Thyroid gland (tissue), 4 donors: ENCODE measurements at places on chromosomes 2 and 18. TPM values are rescaled to one million over a fixed set of nuclear protein-coding genes. Genes with fewer than 3 reads are reported as not detected.

- no peaks in the 10 kb centered on the region for H3K27me3 ChIP-seq
- H3K4me3 ChIP-seq: no peak overlapping the region
- no peak for DNase-seq
- H3K4me1 ChIP-seq: no peaks in the 10 kb centered on the region
- H3K27ac ChIP-seq: no peak overlapping the region
- no peaks in the 10 kb centered on the region for H3K36me3 ChIP-seq
Measured at GRCh38 chr2:220188031-220188430, 560.6 kb downstream of the SLC4A3 start.

DNA sequence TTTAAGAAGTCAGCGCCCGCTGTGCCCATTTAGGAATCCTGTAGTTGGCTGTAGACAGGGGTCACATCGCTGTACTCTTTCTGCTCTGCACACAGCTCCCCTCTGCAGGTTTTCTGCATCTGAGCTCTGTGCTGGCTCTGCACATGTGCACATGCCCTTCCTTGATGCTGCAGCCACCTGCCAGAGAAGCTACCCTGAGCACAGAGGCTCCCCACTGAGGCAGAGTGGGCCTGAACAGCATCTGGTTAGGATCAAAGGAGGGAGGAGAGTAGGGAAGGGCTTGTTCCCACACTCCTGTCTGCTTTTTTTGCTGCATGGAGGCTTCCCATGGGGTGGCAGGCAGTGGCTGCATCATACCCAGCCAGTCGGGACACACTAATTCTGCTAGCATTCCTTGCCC is 238.9 kb downstream of the FHOD3 start:
- H3K27ac ChIP-seq: no peak overlapping the region
- H3K4me1 ChIP-seq: no peaks in the 10 kb centered on the region
- H3K4me3 ChIP-seq: no peak overlapping the region
- no peaks in the 10 kb centered on the region for H3K27me3 ChIP-seq
- H3K36me3 ChIP-seq: no peaks in the 10 kb centered on the region
- DNase-seq: no peak

DNA sequence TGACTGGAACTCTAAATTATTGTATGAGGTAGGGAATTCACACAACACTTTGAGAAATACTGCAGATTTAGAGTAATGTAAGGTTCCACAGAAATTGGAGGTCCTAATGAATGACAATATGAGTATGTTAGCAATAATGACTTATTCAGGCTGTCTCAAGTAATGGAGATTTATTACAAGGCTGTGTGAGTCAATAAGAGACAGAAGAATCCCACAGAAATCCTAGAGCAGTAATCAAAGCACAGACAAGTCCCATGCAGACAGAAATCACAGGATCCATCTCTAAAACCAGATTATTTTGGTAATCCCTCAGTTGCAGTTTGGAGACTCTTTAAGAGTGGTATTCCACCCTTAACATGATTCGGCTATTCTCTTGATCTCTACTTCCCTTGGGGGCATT is 83.6 kb downstream of the FAM161A start:
- H3K27ac ChIP-seq: no peak overlapping the region
- peaks cover 3% of the 10 kb centered on the region for H3K4me1 ChIP-seq
- no peak for DNase-seq
- H3K4me3 ChIP-seq: no peak overlapping the region

DNA sequence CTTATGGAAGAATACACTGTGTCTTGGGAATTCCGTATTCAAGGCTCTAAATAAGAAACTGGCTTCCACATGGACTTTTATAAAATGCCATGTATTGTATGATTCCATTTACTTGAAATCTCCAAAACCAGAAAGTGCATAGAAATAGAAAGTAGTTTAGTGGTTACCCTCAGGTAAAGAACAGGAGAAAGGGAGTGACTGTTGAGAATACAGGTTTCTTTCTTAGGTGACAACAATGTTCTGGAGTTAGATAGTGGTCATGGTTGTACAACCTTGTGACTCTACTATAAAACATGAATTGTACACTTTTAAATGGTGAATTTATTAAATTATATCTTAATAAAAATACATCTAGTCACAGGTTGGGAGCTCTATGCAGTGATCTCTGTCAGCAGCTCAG is 481.8 kb downstream of the SPAG16 start:
- no peak overlapping the region for H3K4me3 ChIP-seq
- H3K27ac ChIP-seq: no peak overlapping the region
- no peaks in the 10 kb centered on the region for H3K27me3 ChIP-seq
- no peak for DNase-seq
- H3K4me1 ChIP-seq: no peaks in the 10 kb centered on the region

DNA sequence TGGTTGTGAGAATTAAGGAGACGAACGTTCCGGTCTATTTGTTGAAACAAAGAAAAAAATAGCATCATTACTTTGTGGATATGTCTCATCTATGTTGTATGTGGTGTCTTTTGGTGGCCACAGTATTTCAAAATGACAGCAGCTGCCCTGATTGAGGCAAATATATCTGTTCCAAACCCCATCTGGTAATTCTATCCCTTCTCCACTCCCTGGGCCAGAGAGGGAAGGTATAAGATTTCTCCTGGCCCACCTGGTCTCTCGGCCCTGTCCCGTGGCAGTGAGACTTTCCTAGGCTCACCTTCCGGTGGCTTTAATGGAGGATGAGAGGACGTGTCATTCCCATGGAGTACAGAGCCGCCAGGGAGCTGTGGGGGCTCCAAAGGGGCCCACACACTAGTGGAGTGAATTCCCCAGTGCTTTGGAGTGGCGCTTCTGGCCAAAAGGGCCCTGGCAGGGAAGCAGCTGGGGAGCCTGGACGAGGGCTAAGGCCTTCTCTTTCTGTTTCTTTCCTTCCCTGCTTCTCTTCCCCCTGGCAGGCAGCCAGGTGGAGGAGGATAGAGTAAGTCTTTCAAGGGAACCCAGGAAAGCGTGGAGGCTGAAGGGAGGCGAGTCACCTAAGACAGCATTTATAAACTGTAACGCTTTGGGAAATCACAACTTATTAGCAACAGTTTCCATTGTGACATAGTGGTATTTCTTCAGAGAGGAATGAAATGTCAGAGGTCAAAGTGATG is 5.6 kb downstream of the FOSL2 start:
- peaks cover 62% of the 10 kb centered on the region for H3K4me1 ChIP-seq
- peak; percentile 67 for DNase-seq
- H3K27ac ChIP-seq: peak overlapping the region; percentile 100
- no peaks in the 10 kb centered on the region for H3K36me3 ChIP-seq
- H3K27me3 ChIP-seq: no peaks in the 10 kb centered on the region
- no peak overlapping the region for H3K4me3 ChIP-seq

DNA sequence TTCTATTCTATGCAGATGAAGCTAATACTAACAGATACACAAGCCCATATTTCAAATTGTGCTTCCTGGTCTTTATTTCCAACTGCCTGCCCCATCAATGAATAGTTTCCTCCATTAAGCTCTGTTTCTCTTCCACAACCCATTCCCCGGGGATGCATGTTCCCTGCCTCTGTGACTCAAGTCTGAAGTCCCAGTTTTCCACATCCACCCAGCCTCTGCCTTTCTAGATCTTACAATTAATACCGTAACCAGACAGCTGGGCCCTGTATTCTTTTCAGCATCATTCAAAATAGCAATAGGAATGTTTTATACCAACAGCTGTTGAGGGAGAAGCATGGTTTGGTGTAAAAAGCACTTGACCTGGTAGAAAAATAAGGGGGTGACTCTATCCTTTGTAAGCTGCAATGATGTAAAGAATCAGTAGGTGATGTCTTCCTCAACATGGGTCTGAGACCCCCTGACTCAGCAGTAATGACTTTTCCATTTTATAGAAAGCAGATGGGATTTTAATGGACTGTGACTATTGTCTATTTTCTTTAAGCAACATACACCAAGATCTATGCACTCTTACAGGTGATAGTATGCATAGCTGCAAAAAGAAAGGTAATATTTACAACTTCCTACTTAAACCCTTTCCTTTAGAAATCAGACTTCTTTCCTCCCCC is 46.1 kb upstream of the DAPL1 start:
- no peak overlapping the region for H3K4me3 ChIP-seq
- no peak for DNase-seq
- no peaks in the 10 kb centered on the region for H3K36me3 ChIP-seq
- H3K27ac ChIP-seq: no peak overlapping the region
- peaks cover 1% of the 10 kb centered on the region for H3K4me1 ChIP-seq

DNA sequence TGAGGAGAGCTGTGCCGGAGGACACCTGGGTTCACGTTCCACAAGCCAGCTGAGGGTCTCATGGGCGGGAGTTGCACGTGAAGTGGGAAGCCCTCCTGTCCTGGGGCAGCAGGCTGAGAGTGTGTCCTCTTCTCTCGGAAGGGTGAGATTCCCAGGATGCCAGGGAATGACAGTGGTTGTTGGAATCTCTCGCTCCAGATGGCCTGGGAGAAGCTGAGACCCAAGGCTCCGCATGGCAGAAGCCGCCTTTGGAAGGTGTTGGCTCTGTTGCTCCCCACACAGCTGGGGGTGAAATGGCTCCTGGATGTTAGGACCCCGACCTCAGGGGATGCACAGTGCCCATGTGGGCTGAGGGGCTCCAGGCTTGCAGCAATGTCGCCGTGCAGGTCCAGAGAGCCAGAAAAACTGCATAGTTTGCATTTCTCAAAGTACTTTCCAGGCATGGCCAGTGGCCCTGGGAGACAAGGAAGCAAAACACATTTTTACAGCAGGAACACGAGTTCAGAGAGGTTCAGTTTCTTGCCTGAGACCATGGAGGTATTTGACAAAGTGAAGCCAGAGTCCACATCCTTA is 153.4 kb downstream of the TMEM18 start:
- H3K4me1 ChIP-seq: no peaks in the 10 kb centered on the region
- H3K27ac ChIP-seq: no peak overlapping the region
- H3K36me3 ChIP-seq: no peaks in the 10 kb centered on the region
- H3K27me3 ChIP-seq: no peaks in the 10 kb centered on the region
- no peak for DNase-seq

DNA sequence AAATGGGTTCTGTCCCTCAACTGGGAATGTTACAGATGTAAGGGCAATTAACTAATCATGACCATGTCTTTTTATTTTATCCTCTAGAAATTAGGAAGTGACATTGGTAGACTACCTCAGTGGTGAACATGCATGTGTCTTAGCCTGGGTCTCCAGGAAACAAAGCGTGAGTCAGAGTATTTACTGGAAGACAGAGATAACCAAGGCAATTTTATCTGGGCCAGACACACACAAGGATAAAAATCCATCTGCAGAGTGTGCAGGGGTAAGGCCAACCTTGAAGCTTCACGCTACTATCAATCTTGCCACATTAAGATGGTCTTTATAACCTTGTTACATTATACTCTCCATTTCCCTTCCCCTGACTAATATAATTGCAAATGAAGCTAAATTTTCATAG is 487.5 kb downstream of the SUCLG1 start:
- no peak for DNase-seq
- H3K4me3 ChIP-seq: no peak overlapping the region
- H3K27me3 ChIP-seq: no peaks in the 10 kb centered on the region

GRCh38 chr18:56097621-56098020 is 509.6 kb upstream of the TCF4 start:
- H3K4me1 ChIP-seq: no peaks in the 10 kb centered on the region
- no peak overlapping the region for H3K27ac ChIP-seq
- H3K4me3 ChIP-seq: no peak overlapping the region
- DNase-seq: no peak

DNA sequence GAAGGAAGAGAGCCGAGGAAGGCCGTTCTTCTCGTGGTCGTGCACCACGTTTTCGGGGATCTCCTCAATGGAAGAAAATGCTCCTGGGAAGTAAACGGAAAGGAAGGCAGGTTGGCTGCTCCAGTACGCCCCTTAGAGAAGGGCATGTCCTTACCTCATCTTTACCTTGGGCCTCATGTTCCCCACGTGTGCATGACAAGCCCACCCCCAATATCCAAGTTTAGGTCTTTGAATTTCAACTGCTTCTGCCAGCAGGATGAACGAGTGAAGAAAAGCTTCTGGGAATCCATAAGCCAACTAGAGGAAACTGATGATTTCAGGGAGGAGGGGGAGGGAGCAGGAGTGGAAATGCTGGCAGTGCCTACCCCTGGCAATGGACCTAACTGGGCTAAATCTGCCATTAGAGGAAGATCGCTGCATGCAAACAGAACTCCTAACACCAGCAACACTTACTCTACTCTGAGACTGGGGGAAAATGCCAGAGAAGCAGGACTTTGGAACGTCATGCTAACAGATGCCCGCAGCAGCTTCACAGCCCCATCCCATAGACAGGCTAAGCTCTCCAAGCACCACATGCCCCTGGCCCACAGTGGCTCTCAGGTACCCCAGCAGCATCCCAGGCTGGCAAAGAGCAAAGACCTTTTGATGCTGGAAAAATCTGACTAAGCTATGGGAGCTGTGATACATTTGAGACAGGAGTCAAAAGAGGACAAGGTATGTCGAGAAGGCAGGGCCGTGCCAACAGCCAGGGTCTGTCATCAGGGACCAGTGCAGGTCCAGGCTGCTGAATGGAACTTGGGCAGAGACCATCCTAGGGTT is 21.7 kb downstream of the CHST10 start:
- H3K36me3 ChIP-seq: no peaks in the 10 kb centered on the region
- H3K27me3 ChIP-seq: no peaks in the 10 kb centered on the region
- H3K4me1 ChIP-seq: peaks cover 7% of the 10 kb centered on the region
- H3K4me3 ChIP-seq: no peak overlapping the region
- no peak overlapping the region for H3K27ac ChIP-seq

- no peak overlapping the region for H3K27ac ChIP-seq
- DNase-seq: peak; percentile 56
- H3K36me3 ChIP-seq: no peaks in the 10 kb centered on the region
- no peaks in the 10 kb centered on the region for H3K27me3 ChIP-seq
- no peaks in the 10 kb centered on the region for H3K4me1 ChIP-seq
Measured at GRCh38 chr2:59899692-59900091, 653.8 kb downstream of the BCL11A start.

GRCh38 chr18:68478246-68478645 is 236.7 kb downstream of the TMX3 start:
- no peaks in the 10 kb centered on the region for H3K27me3 ChIP-seq
- H3K27ac ChIP-seq: no peak overlapping the region
- H3K4me1 ChIP-seq: no peaks in the 10 kb centered on the region
- no peak for DNase-seq
- no peak overlapping the region for H3K4me3 ChIP-seq
- H3K36me3 ChIP-seq: no peaks in the 10 kb centered on the region

DNA sequence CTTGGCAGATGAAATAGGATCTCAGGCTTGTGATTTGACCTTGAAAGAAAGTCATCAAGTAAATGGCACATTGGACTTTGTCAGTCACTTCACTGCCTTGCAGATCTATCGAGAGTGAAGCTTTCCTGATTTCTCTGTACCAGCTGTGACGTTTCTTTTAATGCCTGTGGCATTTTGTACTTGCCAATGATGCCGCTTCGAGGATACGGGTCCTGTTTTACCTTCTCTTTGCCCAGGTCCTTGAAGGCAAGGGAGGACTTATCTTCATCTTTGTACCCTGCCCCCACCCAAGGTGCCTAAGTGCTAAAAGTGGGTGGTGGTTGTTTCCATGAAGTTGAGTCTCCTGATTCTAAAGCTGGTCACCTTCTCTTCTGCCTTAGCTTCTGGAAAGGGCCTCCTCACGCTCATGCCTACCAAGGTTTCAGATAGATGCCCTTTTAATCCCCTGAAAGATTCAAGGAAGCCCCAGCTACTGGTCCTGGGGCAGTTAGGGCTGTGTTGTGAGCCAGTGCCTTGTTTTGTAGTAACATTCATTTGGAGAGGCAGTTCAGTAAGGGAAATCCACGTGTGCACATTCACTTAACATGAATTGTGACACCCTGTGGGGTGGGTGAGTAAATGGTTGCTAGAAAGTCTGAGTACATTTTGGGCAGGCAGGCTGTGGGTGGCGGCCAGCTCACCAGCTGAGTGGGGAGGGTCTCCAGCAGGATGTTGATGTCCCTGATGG is 6.1 kb downstream of the LBH start:
- no peak overlapping the region for H3K4me3 ChIP-seq
- H3K36me3 ChIP-seq: peaks cover 4% of the 10 kb centered on the region
- DNase-seq: no peak
- H3K4me1 ChIP-seq: peaks cover 72% of the 10 kb centered on the region

PAX8 gene
- 1,791 TPM for total RNA-seq

RGPD4 gene
- total RNA-seq: not detected

TMEM178A gene
- 3.3 TPM for total RNA-seq

LOXL3 gene
- total RNA-seq: 0.98 TPM

UGT1A9 gene
- not detected for total RNA-seq

CD207 gene
- total RNA-seq: not detected
